ENCODE measurements at places on chromosomes 1 and 21.

- DNase-seq, result no peak
These were observed 27.8 kb downstream of the CDK18 start for GRCh38 chr1:205532026-205532898.

GRCh38 chr21:43835861-43836260 is 29.2 kb upstream of the AGPAT3 start:
- no peak for DNase-seq

DNA sequence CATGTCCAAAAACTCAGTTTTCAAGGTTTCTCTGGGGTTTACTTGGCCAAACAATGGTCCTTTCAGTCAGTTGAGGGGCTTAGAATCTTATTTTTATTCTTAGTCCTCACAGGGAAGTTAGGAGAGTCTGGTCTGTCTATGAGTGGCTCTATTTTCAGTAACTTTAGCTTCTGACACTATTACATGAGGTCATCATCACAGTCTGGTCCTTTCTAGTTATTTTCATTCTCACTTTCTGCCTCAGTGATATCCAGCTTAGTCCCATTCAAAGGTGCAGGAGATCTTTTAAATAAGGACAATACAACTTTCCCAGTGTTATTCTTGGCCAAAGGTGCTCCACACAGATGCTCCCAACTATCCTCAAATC is 30.0 kb upstream of the FGGY start:
- DNase-seq, result no peak

DNA sequence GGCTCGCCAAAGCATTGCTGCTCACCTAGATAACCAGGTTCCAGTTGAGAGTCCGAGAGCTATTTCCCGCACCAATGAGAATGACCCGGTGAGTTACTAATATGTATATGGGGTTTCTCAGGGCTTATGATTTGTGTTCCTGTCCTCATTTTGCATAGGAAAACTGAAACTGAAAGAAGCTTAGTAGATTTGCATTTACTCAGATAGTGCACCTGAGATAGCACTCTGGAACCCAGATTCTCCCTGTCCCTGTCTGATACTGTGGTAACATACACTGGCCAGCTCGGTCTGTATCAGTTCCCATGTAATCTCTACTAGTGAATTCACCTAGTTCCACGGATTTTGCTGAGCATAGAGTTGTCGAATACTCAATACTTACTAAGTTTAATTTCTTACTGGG is 28.1 kb downstream of the DAP3 start:
- DNase-seq, result no peak

- no peak for DNase-seq
These were observed 190.2 kb upstream of the LYPLAL1 start for GRCh38 chr1:218983433-218983832.
